ENCODE measurements at places on chromosomes 4 and X. TPM values are rescaled to one million over a fixed set of nuclear protein-coding genes. Genes with fewer than 3 reads are reported as not detected.

Gene BEX4
- 24.9 TPM for total RNA-seq

Gene RTL3
- not detected for total RNA-seq

Gene AMBN
- total RNA-seq = not detected

Gene PITX2
- under 0.01 TPM for total RNA-seq
